ENCODE measurements at places on chromosomes 6 and 20. TPM values are rescaled to one million over a fixed set of nuclear protein-coding genes. Genes with fewer than 3 reads are reported as not detected.

DNA sequence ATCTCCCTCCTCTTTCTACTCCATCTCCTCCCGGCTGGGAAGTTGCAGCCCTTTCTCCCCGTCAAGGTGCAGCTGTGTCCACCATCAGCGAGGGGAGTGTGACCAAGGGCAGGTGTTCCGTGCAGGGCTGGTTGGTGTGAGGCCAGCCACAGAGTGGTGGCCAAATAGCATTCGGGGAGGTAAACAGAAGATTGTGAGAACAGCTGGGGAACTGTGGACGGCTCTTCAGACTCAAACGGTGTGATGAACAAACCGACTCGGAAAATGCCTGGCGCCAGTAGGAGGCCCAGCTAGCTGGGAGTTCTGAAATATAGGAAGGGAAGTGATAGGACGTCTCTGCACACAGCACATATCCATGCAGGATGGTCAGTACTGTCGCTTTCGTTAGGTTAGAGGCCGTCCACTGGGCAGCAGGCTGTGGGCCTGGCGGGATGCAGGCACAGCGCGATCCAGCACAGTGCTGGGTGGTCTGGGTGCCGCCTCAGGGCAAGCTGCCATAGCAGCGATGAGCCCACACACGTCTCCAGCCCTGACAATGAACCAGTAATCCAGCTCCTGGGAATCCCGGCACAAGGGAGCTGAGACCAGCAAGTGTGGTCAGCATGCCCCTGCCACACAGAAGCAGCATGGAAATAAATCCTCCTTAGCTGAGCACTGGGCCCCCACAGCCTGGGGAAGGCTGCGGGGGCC, 258.1 kb downstream of the TAF4 start:
- no peak for DNase-seq
- H3K4me3 ChIP-seq = no peak overlapping the region
- H3K4me1 ChIP-seq = peaks cover 19% of the 10 kb centered on the region
- H3K36me3 ChIP-seq = no peaks in the 10 kb centered on the region

PPP1R14C gene
- polyA plus RNA-seq = 21.3 TPM

TEAD3 gene
- polyA plus RNA-seq = 14.6 TPM

- DNase-seq = no peak
- H3K27ac ChIP-seq = no peak overlapping the region
- H3K27me3 ChIP-seq = no peaks in the 10 kb centered on the region
- no peak overlapping the region for H3K4me3 ChIP-seq
- H3K36me3 ChIP-seq = no peaks in the 10 kb centered on the region
Measured at GRCh38 chr6:15460110-15460727, 202.6 kb downstream of the DTNBP1 start.

DNA sequence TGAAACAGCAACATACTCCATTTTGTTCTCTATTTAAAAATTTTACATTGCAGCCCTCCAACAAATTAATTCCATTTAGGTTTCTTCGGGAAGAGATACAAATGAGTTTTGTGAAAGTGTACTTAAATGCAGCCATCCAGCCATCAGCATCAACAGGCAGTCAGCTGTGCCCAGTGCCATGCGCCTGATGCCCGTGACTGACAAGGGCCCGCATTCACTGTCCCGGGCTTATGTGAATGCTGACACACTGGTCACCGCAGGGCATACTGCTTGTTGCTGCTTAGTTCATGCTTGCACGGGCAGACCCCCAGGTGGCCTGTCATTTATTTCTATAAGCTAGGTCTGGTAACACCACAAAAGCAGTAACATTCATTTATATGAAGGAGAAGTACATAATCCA, 224.9 kb upstream of the QKI start:
- H3K4me1 ChIP-seq = no peaks in the 10 kb centered on the region
- no peak overlapping the region for H3K4me3 ChIP-seq
- H3K36me3 ChIP-seq = no peaks in the 10 kb centered on the region
- no peak for DNase-seq
- no peaks in the 10 kb centered on the region for H3K27me3 ChIP-seq
- no peak overlapping the region for H3K27ac ChIP-seq

ADGRG6 gene
- polyA plus RNA-seq = 5.5 TPM

DEFB124 gene
- not detected for polyA plus RNA-seq

DNA sequence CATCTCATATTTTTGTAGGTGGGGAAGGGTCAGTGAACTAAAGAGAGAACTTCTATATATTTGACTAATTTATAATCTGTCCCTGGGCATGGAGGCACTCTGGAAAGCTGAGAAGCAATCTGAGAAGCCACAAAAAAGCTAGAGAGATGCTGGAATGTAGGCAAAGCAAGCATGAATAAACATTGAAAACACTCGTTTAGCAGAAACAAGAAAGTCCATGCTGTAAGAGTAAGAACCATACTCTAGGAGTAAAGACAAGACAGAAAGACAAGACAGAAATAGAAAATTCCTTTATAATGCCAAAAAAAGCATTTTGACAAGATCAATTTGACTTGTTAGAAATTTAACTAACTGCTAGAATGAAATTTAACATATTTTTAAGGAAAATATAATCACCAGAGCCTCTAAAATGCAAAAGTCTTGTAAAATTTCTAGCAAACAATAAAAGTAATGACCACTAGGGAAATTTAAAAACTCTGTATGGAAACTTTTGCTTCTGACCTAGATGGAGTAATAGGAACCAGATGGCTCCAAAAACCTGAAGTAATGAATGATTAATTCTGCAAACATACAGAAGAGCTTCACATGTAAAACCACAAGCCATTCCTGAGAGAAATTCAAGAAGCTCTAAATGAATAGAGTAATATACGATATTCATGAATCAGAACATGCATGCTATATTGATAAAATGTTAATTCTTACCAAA, 625.7 kb upstream of the PTCHD4 start:
- DNase-seq = no peak
- H3K4me1 ChIP-seq = no peaks in the 10 kb centered on the region
- no peaks in the 10 kb centered on the region for H3K27me3 ChIP-seq
